ENCODE measurements at places on chromosomes 5 and 9. TPM values are rescaled to one million over a fixed set of nuclear protein-coding genes. Genes with fewer than 3 reads are reported as not detected.

Gene NHP2
- total RNA-seq, result 90.2 TPM

Gene C6
- total RNA-seq, result 1.5 TPM

Gene AKNA
- 45.1 TPM for total RNA-seq

Gene SH2D3C
- 7.4 TPM for total RNA-seq

Gene CDC20B
- total RNA-seq, result not detected

Gene TMOD1
- 2.6 TPM for total RNA-seq

Gene IRX2
- 0.51 TPM for total RNA-seq

Gene SLC36A3
- not detected for total RNA-seq
